ENCODE measurements at places on chromosomes 6 and 20. TPM values are rescaled to one million over a fixed set of nuclear protein-coding genes. Genes with fewer than 3 reads are reported as not detected.

GRCh38 chr6:16179970-16180431 is 51.1 kb downstream of the MYLIP start:
- DNase-seq: no peak

GRCh38 chr6:53287336-53288225 is 61.2 kb downstream of the ELOVL5 start:
- no peak for DNase-seq

- no peak for DNase-seq
Observed at GRCh38 chr6:148211777-148212324, 130.8 kb upstream of the SASH1 start.

GRCh38 chr6:149680503-149680902 is 32.0 kb upstream of the KATNA1 start:
- no peak for DNase-seq

DNA sequence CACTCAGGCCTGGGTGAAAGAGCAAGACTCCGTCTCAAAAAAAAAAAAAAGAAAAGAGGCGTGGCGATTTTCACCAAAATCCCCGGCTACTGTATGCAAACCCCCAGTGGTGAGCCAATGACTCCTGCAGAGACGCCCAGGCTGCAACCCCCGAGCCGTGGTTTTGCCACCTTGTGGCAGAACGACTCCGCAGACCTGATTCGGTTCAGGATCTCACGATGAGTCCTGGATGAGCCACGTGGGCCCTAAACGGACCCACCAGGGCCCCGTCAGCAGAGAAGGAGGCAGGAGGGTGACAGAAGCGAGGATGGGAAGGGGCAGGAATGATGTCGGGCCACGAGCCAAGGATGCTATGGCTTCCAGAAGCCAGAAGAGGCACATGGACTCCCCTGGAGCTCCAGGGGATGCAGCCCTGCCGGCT is 42.5 kb downstream of the SLC2A4RG start:
- no peak for DNase-seq

DNA sequence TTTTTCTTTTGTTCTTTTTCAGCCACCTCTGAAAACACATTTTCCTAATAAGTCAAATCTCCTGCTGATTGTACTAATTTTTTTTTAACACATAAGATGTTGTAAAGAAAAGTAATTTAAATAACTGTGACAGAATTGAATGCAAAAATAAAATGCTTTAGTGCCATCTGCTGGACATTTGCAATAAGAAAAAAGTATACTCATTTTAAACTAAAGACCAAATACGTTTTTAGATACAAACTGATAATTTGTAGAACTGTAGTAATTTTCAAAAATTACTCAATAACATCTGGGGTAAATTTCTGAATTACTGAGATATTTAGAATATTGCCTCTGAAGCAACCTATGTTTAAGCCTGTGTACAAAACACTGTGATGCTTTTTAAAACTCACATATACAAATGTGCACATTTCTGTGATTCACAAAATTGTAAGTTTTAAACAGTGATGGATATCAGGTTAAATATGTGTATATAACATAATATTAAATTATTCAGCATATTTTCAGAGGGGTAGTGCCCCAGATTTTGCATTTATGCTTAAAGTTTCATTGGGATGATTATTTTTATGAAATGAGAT is 198.7 kb downstream of the RIMS1 start:
- peak; percentile 43 for DNase-seq

- no peak for DNase-seq
Observed at GRCh38 chr6:31287619-31288018, 15.7 kb upstream of the HLA-C start.

GRCh38 chr6:135393289-135393688 is 104.3 kb downstream of the AHI1 start:
- DNase-seq: no peak

GRCh38 chr6:130070792-130071191 is 52.4 kb downstream of the L3MBTL3 start:
- no peak for DNase-seq

DNA sequence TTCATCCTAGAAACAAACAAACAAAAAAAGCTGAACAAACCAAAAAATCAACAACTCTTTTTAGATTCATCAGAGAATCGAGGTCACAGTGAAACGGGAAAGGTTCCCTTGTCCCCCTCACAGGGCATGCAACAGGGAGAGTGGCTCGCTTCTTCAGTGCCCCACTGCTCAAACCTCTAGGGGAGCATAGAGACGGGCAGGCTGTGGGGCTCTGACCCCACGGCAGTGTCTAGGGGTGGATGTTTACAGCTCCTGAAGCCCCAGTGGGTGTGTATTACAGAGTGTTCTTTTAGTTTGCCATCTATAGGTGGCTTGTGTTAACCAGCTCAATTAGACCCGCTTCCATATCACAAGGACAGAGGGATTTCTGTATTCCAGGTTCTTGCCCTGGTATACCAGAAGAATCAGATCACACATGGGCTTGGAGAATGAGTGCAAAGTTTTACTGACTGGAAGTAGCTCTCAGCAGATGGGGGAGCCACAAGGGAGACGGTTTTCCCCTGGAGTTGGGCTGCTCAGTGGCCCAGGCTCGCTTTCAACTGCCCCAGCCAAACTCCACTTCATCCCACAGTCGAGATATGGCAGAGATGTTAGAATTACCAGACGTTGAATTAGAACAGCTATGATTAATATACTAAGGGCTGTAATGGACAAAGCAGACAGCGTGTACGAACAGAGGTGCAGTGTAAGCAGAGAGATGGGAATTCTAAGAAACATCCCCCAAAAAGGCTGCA is 192.6 kb upstream of the CST7 start:
- DNase-seq: no peak

DNA sequence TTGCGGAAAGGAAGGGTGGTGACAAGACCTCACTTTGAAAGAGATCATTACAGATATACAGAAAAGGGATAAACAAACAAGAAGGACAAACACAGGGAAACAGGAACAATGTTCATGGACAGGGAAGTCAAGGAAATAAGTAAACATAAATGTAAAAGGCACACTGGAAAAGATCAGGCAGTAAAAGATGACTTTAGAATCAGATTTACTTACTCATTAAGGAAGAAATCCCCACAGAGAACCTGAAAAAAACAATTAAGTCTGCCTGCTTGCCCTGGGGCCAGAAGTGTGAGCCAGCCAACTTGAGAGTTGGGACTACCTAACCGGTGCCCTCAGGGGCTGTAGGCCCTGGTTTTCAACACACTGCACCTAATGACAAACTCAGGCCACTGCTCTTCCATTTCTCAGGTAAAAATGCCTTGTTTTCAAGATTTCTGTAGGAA is 1.7 kb downstream of the APMAP start:
- no peak for DNase-seq

GRCh38 chr20:49408509-49409104 is 73.9 kb downstream of the KCNB1 start:
- no peak for DNase-seq

DNA sequence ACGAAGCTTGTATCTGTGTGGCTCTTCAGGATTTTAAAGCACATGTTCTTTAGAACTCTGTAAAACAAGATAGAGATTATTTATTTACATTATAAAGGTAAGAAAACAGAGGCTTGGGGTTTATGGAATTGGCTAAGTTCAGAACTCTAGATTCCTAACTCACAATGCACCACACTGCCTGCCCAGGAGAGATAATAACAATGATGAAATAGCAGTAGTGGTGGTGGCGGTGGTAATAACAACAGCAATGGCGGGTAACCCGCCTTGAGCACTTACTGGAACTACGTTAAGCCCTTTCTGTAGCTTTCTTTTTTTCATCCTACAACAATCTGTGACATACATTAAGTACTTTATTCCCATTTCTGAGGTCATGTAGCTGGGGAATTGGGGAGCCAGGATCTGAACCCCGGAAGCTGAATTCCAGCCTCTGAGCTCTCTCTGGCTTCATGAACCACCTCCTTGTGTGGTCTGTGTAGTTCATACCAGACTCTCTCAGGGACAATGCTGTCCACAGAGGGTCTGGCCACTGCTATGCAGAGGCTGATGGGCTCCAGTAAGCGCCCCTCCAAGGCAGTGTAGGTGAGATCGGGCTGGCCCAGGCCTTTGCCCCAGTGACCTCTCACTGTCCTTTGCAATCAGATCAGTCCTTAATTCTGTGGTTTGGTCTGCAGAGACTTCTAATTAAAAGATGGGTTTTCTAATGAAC is 260.9 kb downstream of the SLC24A3 start:
- no peak for DNase-seq

DNA sequence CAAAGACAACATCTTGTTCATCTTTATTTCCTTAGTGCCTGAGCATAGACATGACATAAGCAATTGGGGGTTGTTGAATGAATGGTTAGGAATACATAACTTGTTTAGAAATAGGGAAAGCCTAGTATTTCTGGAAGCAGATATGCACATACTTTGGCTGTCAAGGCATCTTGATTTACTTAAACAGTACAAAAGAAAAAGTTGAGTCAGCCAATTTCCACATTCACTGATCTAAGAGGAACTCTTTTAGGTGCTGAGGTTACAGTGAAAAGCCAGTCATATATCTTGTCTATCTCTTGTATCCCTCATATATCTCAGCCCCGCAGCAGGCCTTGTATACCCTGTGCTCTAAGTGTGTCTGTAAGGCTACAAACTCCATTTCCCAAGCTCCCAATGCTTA is 11.6 kb downstream of the ZKSCAN4 start:
- no peak for DNase-seq

DNA sequence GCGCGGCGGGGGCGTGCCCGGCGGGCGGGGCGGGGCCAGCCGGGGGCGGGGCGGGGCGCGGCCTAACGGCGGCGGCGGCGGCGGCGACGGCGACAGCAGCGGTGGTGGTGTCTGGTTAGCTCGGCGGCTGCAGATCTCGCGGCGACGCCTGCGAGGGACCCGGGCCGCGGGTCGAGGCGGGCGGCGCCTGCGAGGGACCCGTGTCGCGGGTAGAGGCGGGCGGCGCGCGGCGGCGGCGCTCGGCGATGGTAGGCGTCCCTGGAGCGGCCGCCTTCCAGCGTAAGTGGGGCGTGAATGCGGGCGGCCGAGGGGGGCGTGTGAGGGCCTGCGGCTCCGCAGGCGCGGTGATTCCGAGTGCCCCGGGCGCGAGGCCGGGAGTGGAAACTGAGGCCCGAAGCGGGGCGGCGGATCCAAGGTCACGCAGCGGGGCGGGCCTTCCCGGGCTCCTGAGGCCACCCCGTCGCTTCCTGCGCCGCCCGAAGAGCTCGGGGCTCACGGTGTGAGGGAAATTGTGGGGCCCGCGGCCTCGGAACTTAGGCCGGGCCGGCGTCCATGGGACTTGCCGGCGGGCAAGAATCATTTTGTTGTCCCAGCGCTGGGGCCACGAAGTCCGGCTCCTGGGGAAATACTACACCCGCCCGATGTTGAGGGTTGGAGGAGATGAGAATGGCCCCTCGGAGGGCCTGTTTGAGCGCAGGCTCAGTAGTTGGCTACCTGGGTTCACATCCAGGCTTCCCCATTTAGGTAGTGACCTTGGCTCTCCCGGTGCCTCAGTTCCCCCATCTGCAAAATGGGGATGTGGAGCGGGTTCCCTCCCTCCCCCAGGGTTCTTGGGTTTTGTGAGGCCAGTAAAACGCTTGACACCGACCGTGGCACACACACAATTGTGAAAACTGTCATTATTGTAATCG is at the start of gene CBFA2T2:
TSS of gene CBFA2T2 (plus strand) at position 74 of the 911 bp plus-strand sequence. CDS start at position 246, 172 bp downstream.
- peak; percentile 84 for DNase-seq

GRCh38 chr6:158253248-158253647 is 59.0 kb upstream of the TULP4 start:
- no peak for DNase-seq

DNA sequence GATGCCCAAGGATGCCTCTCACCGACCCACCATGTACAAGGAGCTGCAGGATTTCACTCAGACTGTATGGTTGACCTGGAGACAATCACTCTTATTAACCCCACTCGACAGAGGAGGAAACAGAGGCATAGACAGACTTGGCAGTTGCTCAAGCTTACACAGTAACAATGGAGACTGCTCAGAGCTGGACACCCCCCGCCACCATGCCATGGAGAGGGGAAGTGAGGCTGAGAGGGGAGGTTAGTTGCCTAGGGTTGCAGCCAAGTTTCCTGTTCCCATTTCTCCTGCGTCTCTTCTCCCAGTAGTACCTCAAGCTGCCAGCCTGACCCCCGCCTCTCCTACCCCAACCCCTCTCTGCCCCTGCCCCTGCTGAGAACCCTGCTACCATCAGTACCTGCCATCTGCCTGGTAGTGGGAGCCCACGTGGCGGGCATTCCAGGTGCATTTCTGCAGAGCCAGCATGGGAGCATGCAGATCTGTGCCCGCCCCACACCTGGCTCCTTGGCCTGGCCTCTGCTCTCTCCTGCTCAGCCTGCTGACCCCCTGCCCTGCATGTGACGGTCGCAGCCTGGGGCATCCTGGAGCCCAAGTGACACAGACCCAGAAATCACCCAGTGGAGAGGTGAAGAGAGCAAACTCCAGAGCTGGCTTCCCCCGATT is 157.7 kb downstream of the PREX1 start:
- no peak for DNase-seq

Gene SPATA25
- 6.7 TPM for total RNA-seq

Gene ZBTB12
- total RNA-seq: 3.4 TPM

Gene CNBD2
- 7.4 TPM for total RNA-seq

Gene MAFB
- 39.6 TPM for total RNA-seq

Gene DDO
- 3.6 TPM for total RNA-seq

Gene BPI
- 0.16 TPM for total RNA-seq

Gene RAMACL
- 1.9 TPM for total RNA-seq

Gene ABHD16B
- total RNA-seq: not detected

Gene SIRT5
- total RNA-seq: 12.0 TPM

Gene CSE1L
- total RNA-seq: 39.6 TPM
